Hematopoietic multipotent progenitor cell treated with erythropoietin and hydrocortisone succinate and interleukin-3 and kit ligand, for 6 days (in vitro differentiated cells): ENCODE measurements at places on chromosomes 1 and 21.

GRCh38 chr21:28828981-28829380 is 163.7 kb downstream of the LTN1 start:
- no peak for DNase-seq

- no peak for DNase-seq
Measured at GRCh38 chr1:26768755-26769154, 19.0 kb upstream of the PIGV start.

DNA sequence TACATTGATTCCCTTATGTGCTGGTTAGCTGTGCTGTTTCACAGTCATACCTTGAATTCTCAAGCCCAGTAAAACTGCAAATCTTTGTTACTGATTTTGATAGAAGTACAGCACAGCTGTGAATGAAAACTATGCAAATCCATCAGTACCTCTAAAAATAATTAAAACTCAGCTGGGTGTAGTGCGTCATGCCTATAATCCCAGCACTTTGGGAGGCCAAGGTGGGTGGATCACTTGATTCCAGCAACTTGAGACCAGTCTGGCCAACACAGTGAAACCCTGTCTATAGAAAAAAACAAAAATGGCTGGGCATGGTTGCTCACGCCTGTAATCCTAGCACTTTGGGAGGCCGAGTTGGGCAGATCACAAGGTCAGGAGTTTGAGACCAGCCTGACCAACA is 61.2 kb downstream of the NUP210L start:
- no peak for DNase-seq

DNA sequence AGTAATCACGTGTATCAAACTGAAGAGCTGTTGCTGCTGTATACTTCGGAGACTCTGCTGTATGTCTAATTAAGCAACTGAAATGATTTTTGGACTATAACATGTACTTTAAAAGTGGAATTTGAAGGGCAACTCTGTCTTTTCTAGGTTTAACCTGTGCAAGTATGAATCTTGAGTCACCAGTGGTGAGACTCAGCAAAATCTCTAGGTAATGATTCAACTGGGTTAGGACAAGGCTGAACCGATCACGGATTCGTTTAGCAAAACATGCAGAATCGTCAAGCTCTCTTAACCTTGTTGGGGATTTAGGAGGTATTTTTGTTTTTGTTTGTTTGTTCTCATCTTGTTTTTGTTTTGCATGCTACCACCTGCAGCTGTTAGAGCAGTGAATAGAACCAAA is 149.6 kb downstream of the CYYR1 start:
- no peak for DNase-seq

DNA sequence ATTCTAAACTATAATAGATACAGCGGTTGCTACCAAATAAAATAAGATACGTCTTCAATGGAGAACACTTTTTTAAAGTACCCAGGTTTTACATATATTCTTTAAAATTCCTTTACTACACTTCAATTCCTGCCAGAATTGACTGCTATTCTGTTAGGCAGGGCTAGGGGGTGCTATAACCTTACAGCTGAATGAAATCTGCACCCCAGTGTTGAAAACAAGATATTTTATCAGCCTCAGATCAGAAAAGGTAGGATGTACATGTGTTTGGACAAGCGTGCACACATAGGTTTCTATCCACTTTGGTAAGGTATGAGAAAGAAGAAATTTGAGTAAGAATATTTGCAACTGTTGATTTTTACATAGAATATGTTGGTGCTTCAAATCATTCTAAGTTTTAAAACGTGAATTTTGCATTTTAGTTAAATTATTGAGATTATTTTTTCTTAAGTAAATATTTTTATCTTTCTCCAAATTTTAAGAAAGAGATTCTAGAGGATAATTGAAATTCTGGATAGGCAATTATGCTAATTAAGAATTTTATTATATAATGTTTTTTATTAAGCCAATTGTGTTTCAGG is 490.8 kb upstream of the ADGRL4 start:
- DNase-seq: peak; percentile 56

- no peak for DNase-seq
Measured at GRCh38 chr1:201715351-201715750, 113.6 kb upstream of the IPO9 start.

DNA sequence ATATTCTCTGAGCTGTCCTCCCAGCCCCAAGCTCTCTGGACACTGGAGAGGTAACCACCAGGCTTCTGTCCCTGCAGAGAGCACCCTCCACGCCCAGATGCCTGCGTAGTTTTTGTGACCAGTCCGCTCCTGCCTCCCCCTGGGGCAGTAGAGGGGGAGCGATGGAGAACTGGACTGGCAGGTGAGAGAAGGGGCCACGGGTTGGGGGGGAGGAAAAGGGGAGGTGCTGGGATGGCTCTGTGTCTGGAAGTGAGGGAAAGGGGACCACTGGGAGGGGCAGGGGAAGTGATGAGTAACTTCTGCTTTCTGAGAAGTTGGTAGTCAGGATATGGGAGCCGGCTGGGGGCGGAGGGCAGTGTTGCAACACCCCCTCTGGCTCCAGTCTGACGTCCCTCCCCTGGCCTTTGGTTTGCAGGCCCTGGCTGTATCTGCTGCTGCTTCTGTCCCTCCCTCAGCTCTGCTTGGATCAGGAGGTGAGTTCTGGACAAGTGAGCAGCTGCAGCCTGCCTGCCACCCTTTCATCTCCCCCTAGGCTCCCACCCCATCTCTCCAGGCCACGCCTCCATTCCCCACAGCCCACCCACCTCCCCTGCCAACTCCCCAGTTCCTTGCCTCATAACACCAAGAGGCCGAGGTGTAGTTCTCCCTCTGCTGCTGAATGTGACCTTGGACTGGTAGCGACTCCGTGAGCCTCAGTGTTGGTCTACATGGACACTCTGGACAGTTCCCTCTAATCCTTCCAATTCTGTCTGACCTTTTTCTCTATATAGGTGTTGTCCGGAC is 3.1 kb downstream of the ADAMTSL4 start:
- DNase-seq: peak; percentile 81

- DNase-seq: no peak
Measured at GRCh38 chr1:184389446-184389845, 2.6 kb downstream of the C1orf21 start.

DNA sequence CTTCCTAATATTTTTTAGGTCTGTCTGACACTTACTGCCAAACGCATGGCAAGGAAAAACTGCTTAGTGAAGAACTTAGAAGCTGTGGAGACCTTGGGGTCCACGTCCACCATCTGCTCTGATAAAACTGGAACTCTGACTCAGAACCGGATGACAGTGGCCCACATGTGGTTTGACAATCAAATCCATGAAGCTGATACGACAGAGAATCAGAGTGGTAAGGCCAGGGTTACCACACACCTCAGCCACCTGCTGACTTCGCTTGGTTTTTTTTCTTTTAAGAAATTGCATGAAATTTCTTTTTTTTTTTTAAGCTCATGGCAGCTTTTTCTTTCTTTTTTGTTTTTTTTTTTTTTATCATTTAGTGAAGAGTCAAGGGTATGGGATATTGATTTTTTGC is 17.2 kb downstream of the ATP1A1 start:
- DNase-seq: no peak

- no peak for DNase-seq
Measured at GRCh38 chr1:57550092-57550491, 126.2 kb upstream of the DAB1 start.
